ENCODE measurements at places on chromosomes 13 and 19. TPM values are rescaled to one million over a fixed set of nuclear protein-coding genes. Genes with fewer than 3 reads are reported as not detected.

GRCh38 chr13:52405767-52406494 is at the start of gene THSD1:
TSS of gene THSD1 (minus strand) at chr13:52406172. CDS start at chr13:52402600, 3,572 bp downstream.
- H3K4me3 ChIP-seq = peak within 1 kb of the TSS; percentile 83
- peak; percentile 13 for DNase-seq
- H3K36me3 ChIP-seq = no peaks in the 10 kb centered on the region
- peaks cover 21% of the 10 kb centered on the region for H3K27me3 ChIP-seq

DNA sequence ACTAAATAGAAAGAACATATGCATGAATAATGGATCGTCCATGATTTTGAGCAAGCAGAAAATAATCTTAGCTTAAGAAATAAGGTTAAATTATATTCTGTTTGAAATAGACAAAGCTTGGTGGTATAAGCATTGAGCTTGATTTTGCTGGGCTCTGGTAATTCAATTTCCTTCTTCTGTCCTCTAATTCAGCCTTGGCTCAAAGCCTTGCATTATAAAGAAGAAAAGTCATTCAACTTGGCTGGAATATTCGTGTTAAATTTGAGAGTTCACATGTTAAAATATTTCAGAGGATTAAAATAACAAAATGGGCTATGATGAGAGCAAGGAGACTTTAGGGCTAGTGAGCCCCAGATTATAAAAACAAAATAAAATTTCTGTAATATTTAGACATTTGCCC is 415.4 kb upstream of the PCDH20 start:
- H3K4me1 ChIP-seq = no peaks in the 10 kb centered on the region
- DNase-seq = no peak
- no peaks in the 10 kb centered on the region for H3K36me3 ChIP-seq

GRCh38 chr19:12617646-12618045 is 6.9 kb downstream of the ZNF791 start:
- peaks cover 27% of the 10 kb centered on the region for H3K4me1 ChIP-seq
- no peaks in the 10 kb centered on the region for H3K27me3 ChIP-seq

- peak overlapping the region; percentile 81 for H3K27ac ChIP-seq
- no peaks in the 10 kb centered on the region for H3K27me3 ChIP-seq
- no peak overlapping the region for H3K4me3 ChIP-seq
- no peaks in the 10 kb centered on the region for H3K36me3 ChIP-seq
- no peak for DNase-seq
Observed at GRCh38 chr19:19485161-19485997, 30.0 kb downstream of the TSSK6 start.

- peak overlapping the region; percentile 39 for H3K4me3 ChIP-seq
- no peak for DNase-seq
- no peak overlapping the region for H3K27ac ChIP-seq
- H3K36me3 ChIP-seq = peaks cover 1% of the 10 kb centered on the region
Observed at GRCh38 chr13:51230477-51231105, 8.4 kb downstream of the FAM124A start.

- H3K27ac ChIP-seq = no peak overlapping the region
- no peak for DNase-seq
- no peaks in the 10 kb centered on the region for H3K4me1 ChIP-seq
- no peaks in the 10 kb centered on the region for H3K36me3 ChIP-seq
- no peaks in the 10 kb centered on the region for H3K27me3 ChIP-seq
- no peak overlapping the region for H3K4me3 ChIP-seq
Observed at GRCh38 chr13:87889254-87889653, 218.1 kb downstream of the SLITRK5 start.

DNA sequence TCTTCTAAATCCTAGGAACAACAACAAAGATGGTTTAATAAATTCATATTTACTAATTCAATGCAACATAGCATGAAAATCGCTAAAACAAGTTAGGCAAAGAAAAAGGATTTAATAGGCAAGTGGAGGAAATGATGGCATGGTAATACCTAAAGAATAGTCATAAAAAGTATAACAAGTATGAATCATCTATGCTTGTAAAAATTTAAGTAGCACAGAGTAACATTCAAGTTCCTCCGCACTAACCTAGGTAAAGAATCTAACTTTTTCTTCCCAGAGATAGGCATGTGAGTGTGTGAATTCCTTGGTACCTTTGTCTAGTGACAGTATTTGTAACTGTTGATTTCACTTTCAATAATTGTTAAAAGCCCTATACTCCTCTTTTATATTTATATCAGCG is 42.6 kb downstream of the RCBTB2 start:
- peaks cover 6% of the 10 kb centered on the region for H3K36me3 ChIP-seq
- H3K27ac ChIP-seq = no peak overlapping the region
- H3K27me3 ChIP-seq = no peaks in the 10 kb centered on the region
- H3K4me1 ChIP-seq = peaks cover 24% of the 10 kb centered on the region

DNA sequence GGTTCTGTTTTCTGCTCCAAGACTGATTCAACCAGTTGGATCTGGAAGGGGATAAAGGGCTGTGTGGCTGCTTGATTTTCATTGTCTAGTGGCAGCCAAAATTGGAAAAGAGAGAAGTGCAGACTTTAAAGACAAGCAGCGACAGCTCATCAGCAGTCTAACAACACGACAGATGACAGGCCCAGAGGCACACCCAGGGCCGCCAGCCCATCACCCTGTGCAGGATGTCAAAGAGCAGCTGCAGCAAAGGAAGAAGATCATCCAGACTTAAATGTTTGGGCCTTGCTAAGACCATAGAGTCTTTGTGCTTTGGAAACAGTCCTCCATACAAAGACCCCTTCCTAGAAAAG is 421.0 kb upstream of the KLF12 start:
- DNase-seq = no peak
- H3K27ac ChIP-seq = no peak overlapping the region
- H3K4me3 ChIP-seq = no peak overlapping the region
- peaks cover 3% of the 10 kb centered on the region for H3K4me1 ChIP-seq
- no peaks in the 10 kb centered on the region for H3K36me3 ChIP-seq

DNA sequence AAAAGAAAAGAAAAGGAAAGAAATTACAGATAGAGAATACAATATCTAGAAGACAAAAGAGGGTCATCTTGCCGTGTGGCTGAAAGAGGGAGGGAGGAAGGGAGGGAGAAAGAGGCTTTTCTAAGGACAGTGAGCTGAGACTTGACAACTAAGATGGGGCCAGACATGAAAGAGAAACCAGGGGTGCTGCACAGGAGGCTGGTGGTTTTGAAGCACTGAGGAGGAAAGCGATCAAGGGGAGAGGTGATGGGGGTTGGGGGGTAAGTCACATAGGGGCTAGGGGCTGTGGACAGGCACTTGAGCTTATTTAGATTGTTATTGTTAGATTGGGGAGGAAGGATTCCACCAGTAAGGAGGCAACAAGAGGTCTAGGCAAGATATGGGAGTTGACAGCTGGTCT is 17.3 kb downstream of the PNPLA6 start:
- peaks cover 4% of the 10 kb centered on the region for H3K36me3 ChIP-seq
- H3K4me1 ChIP-seq = no peaks in the 10 kb centered on the region
- H3K27ac ChIP-seq = no peak overlapping the region
- no peaks in the 10 kb centered on the region for H3K27me3 ChIP-seq
- no peak for DNase-seq
- H3K4me3 ChIP-seq = no peak overlapping the region

DNA sequence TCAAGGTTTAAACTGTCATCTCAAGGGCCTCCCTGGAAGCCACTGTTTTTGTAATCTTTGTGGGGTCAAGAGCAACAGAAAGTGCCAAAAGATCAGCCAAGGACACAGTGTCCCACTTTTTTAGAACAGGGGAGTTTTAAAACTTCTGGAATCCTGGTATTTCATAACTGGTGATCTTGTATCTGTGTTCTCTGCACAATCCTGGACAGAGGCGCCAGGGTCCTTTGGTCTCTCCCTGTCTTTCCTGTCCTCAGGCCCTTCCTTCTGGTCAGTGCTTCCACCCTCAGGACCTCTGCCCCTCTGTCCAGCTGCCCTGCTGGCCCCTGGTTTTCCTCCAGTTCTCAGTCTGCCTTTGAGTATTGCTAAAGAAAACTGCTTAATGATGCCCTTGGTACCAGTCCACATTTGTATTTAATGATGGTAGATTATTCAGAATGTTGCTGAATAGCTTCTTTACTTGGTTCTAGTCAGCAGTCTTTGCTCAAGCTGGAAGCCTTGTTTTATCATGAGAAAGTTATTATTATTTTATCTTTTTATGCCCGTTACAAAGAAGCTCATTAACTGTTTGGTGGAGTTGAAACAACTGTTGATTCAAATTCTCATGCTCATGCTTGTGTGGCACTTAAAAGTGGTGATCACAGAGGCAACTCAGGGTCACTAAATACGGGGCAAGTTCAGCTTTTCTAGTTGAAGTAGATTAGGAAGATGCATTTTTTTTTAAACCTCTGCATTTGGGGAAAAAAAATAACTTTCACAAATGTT is 47.5 kb downstream of the WASF3 start:
- peaks cover 34% of the 10 kb centered on the region for H3K27me3 ChIP-seq
- no peaks in the 10 kb centered on the region for H3K36me3 ChIP-seq
- H3K27ac ChIP-seq = no peak overlapping the region
- peaks cover 2% of the 10 kb centered on the region for H3K4me1 ChIP-seq
- no peak for DNase-seq

GRCh38 chr19:2663920-2664571 is 38.4 kb downstream of the GNG7 start:
- H3K36me3 ChIP-seq = no peaks in the 10 kb centered on the region
- peaks cover 2% of the 10 kb centered on the region for H3K4me1 ChIP-seq
- no peak for DNase-seq
- H3K27ac ChIP-seq = no peak overlapping the region
- H3K4me3 ChIP-seq = no peak overlapping the region

DNA sequence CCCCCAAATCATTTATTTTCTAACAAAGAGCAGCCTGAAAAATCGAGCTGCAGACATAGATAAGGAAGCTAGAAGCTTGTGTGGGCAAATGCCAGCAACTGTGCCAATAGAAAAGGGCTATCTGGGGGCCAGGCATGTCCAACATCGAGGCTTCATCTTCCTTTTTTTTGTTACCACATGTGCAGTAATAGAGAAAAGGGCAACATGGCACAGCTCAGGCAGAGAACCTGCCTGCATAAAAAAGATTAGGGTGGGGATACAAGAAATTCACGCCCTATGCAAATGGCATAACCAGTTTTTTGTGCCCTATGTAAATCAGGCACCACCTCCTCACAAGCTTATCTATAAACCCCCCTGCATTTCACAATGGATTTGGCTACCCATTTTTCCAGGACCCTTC is 60.4 kb upstream of the ABCC4 start:
- no peak overlapping the region for H3K4me3 ChIP-seq
- H3K27ac ChIP-seq = no peak overlapping the region
- H3K4me1 ChIP-seq = no peaks in the 10 kb centered on the region
- no peak for DNase-seq
- H3K36me3 ChIP-seq = no peaks in the 10 kb centered on the region

GRCh38 chr19:40990972-40991381 is at the start of gene CYP2B6:
TSS of gene CYP2B6 (plus strand) at chr19:40991282. CDS start at chr19:40991306, 24 bp downstream.
- no peak within 1 kb of the TSS for H3K4me3 ChIP-seq
- H3K27me3 ChIP-seq = peaks cover 27% of the 10 kb centered on the region
- no peak for DNase-seq
- no peaks in the 10 kb centered on the region for H3K36me3 ChIP-seq
- H3K4me1 ChIP-seq = no peaks in the 10 kb centered on the region

GRCh38 chr19:39145180-39145953 is 19.8 kb downstream of the PAK4 start:
- no peak overlapping the region for H3K27ac ChIP-seq
- no peaks in the 10 kb centered on the region for H3K36me3 ChIP-seq
- H3K4me1 ChIP-seq = peaks cover 20% of the 10 kb centered on the region
- H3K4me3 ChIP-seq = no peak overlapping the region
- no peaks in the 10 kb centered on the region for H3K27me3 ChIP-seq
- no peak for DNase-seq

DNA sequence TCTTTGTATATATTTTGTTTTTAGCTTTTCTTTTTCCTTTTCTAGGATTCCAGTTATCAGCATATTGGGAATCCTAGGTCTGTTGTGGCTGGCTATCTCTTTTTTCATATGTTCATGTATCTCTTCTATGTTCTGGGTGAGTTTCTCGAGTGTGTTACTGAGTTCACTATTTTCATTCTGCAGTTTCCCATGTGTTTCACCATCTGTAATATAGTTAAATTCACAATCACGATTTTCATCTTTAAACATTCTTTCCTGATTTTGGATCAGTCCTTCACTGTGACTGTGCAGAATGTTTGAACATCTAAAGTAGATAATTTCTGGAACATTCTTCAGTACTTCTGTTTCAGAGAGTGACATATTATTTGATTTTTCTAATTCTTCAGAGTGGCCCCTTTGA is 862.1 kb downstream of the OLFM4 start:
- no peaks in the 10 kb centered on the region for H3K27me3 ChIP-seq
- no peaks in the 10 kb centered on the region for H3K4me1 ChIP-seq
- H3K4me3 ChIP-seq = no peak overlapping the region
- H3K27ac ChIP-seq = no peak overlapping the region
- DNase-seq = no peak

GRCh38 chr19:39813264-39813993 is 20.5 kb downstream of the DYRK1B start:
- peaks cover 5% of the 10 kb centered on the region for H3K4me1 ChIP-seq
- no peak overlapping the region for H3K27ac ChIP-seq
- no peak for DNase-seq
- H3K27me3 ChIP-seq = no peaks in the 10 kb centered on the region
- no peak overlapping the region for H3K4me3 ChIP-seq

- no peaks in the 10 kb centered on the region for H3K27me3 ChIP-seq
- peak overlapping the region; percentile 28 for H3K4me3 ChIP-seq
- H3K36me3 ChIP-seq = peaks cover 4% of the 10 kb centered on the region
Observed at GRCh38 chr19:2072757-2073551, 21.9 kb upstream of the MKNK2 start.

DNA sequence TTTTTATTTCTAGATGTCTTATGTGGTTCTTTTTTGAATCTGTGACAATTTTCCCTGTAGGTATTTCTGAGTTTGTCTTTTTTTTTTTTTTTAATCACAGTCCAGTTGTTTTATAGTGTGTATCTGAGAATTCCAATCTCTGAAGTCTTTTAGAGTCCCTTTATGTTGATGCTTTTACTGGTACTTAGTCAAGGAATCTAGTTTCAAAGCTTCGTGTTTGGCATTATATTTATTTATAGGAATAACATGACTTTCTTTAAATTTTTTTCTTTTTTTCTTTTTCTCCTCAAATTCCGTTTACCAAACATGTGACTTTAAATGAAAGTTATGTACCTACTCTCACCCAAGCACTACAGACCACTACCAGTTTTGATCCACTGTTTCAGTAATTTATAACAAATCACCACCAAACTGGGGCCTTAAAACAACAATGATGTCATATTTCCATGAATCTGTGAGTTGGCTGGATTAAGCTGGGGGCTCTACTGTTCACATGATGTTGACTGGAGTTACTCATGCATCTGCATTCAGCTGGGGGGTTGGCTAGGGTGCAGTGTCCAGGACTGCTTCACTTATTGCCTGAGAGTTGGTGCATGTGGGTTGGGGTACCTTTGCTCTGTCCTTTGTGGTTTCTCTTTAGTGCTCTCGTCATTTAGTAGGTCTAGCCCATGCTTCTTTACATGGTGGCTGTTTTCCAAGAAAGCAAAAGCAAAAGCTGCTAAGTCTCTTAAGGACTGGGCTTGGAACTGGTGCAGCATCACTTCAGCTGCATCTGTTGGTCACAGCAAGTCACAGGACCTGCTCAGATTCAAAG is 22.3 kb downstream of the KCTD4 start:
- H3K4me1 ChIP-seq = peaks cover 27% of the 10 kb centered on the region
- H3K36me3 ChIP-seq = peaks cover 7% of the 10 kb centered on the region
- H3K4me3 ChIP-seq = no peak overlapping the region
- no peak overlapping the region for H3K27ac ChIP-seq
- H3K27me3 ChIP-seq = no peaks in the 10 kb centered on the region

- H3K4me1 ChIP-seq = peaks cover 1% of the 10 kb centered on the region
- no peak overlapping the region for H3K27ac ChIP-seq
- H3K36me3 ChIP-seq = peaks cover 2% of the 10 kb centered on the region
- peaks cover 7% of the 10 kb centered on the region for H3K27me3 ChIP-seq
Observed at GRCh38 chr19:21468791-21469190, 36.6 kb upstream of the ZNF429 start.

Gene CTXN1
- total RNA-seq = not detected

Gene PRR36
- 0.63 TPM for total RNA-seq

Gene ANKRD24
- total RNA-seq = 0.75 TPM

Gene VSTM2B
- not detected for total RNA-seq

Gene SACS
- total RNA-seq = 15.5 TPM

Gene ABHD13
- total RNA-seq = 13.2 TPM

Gene CYP4F2
- not detected for total RNA-seq
